ENCODE measurements at places on chromosomes 2 and 18. TPM values are rescaled to one million over a fixed set of nuclear protein-coding genes. Genes with fewer than 3 reads are reported as not detected.
A peak's percentile ranks its signal among the peaks of the same experiment; 100 is the strongest.

LYG2 gene
- not detected for total RNA-seq

LAMA1 gene
- total RNA-seq = 0.98 TPM

RAMP1 gene
- total RNA-seq = 6.2 TPM

FTCDNL1 gene
- total RNA-seq = 3.1 TPM

TCF7L1 gene
- total RNA-seq = 0.39 TPM

CWC22 gene
- 21.7 TPM for total RNA-seq

DNA sequence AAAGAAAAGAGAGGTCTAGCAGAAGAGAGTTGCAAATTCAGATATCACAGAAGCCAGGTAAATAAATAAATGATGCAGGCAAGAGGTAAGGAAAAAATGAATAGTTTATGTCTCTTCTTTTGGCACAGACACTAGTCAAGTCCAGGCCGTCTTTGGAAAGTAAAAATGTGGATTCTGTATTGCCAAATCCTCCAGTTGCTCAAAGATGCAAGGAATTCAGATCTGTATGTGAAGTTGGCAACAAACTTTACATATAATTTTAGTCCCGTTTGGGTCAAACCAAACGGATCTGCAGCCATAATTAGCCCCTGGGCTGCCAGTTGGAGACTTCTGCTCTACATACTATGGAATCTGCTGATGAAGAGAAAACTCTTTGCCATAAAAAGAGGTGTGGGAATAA is 200.5 kb upstream of the RND3 start:
- no peak for DNase-seq

GRCh38 chr18:55988537-55988936 is 400.5 kb upstream of the TCF4 start:
- peak; percentile 76 for DNase-seq

- peak; percentile 100 for DNase-seq
Measured at GRCh38 chr2:9656270-9656766, 25.5 kb upstream of the YWHAQ start.

- DNase-seq = peak; percentile 24
Measured at GRCh38 chr18:45688833-45689232, 35.1 kb upstream of the SLC14A1 start.

DNA sequence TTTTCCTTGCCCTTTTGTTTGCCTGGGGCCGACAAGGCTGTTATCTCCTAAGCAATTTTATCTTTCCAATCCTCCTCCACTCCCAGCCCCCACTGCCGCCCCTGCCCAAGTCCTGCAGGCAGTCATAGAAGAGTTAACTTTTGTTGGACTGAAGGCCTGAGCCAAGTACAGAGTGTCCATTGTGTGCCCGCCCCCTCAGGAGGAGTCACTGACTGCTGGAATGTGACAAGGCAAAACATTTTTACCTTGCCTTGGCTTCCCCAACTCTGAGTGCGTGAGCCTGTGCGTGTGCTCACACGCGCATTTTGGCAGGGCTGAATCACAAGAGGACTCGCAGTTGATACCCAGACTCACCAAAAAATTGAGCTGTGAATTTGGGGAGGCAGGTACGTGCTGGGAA is 16.2 kb downstream of the SETBP1 start:
- no peak for DNase-seq

GRCh38 chr2:18745431-18746272 is 156.3 kb upstream of the NT5C1B start:
- no peak for DNase-seq

- DNase-seq = peak; percentile 95
Measured at GRCh38 chr18:58402247-58402646, 226.6 kb downstream of the ALPK2 start.

GRCh38 chr2:64837116-64837731 is 152.0 kb upstream of the SLC1A4 start:
- DNase-seq = peak; percentile 66

- peak; percentile 83 for DNase-seq
Measured at GRCh38 chr2:181374781-181375675, 82.2 kb upstream of the ITGA4 start.

- DNase-seq = no peak
Measured at GRCh38 chr2:109196081-109196875, 67.3 kb downstream of the SH3RF3 start.

DNA sequence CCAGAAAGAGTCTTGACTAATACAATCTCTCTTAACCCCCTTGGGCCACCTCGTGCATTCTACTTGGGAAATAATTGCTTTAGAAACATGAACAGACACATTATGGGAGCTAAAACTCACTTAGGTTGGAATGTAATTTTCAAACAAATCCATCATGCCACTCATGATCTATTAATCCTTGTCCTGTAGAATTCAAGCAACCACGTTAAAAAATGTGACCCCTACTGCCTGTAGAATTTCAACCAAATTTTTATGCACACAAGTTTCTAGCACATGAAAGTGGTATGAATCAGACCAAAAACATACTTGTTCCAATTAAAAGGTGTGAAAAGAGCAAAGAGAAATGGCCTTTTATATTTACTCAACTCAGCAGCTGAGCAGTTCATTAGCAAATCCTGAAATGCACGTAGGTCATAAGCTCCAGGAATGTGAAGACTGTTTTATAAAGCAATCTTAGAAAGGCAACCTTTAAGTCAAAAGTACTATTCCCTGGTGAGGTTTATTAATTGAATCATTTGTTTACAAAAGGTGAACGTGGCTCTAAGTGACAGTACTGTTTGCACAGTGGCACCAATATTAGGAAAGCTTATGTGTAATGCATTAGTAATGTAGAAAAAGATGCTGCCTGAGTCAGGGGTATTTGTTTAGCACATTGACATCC is 459.4 kb upstream of the UBE2E3 start:
- DNase-seq = no peak

All from RPMI7951 (cell line).